ENCODE measurements at places on chromosomes 11 and 22.
A peak's percentile ranks its signal among the peaks of the same experiment; 100 is the strongest.

- DNase-seq = no peak
Measured at GRCh38 chr22:30226192-30226832, 20.2 kb downstream of the LIF start.

DNA sequence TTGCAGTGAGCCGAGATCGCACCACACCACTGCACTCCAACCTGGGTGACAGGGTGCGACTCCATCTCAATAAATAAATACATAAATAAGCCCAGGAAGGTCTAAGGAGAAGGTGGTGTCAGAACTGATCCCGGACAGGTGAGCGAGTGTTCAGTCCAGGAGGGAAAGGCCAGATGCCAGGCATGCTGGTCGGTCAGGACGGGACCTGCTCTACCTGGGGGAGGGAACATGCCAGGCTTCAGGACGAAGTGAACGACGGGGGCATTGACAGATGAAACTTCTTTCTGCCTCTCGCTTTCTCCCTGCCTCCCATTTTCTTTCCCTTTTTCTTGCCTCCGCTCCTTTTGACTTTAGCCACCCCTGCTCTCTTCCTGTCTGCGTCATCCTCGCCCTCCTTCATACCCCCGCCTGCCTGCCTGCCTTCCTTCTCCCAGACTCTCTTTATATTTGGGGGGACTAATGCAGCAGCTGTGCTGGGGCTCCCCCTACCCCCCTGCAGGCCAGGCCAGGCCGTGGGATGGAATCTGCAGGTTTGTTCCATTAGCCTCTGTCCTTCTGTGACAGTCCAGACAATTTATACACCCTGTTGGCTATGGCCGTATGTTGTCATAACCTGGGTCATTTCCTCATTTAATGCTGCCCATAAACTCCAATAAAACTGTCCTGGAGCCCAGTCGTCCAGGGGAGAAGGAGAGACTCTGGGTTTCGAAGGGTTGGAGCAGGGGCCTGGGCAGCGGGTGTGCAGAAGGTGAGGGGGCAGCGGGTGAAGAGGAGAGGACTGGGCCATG lies 209.2 kb upstream of the TBCEL start:
- no peak for DNase-seq

DNA sequence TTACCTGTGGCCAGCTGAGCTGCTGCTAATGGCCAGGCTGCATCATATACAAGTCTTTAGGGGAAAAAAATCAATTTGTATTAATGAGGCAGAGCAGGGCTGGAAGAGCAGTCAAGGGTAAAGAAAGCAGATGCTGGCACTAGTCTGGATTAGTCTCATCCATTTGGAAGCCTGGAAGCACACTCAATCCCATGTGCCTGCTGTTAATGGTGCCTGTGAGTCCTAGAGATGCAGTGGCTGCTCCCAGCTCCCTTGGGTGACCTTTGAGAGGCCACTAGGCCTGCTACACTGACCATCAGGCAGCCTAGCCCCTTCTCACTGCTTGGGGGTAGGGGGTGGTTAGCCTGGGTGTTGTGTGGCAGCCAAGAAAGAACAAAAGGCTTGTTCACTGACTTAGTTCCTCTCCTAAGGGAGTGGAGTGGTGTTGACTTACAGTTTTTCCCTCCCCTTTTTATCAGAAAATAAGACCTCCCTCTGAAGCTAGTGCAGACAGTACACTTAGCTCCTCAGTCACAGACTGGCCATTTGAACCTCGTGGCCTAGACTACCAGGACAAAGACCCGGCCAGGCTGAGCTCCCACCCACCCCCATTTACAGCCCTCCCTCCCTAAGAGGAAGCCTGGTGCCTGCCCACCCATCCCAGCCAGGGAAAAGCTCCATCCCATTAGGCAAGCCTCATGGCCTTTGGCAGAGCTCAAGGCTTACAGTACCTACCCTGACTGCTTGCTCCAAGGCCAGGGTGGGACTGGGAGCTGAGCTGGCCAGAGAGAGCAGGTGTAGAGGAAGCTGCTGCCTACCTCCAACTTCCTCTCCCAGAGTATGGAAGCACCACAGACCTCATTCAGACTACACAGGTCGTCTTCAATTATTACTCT lies 7.8 kb downstream of the PIK3IP1 start:
- no peak for DNase-seq

- DNase-seq = no peak
Measured at GRCh38 chr22:41482319-41482935, 13.5 kb downstream of the ACO2 start.

GRCh38 chr11:121877152-121877551 lies 238.9 kb downstream of the BLID start:
- no peak for DNase-seq

- DNase-seq = no peak
Measured at GRCh38 chr11:22666688-22667439, 453 bp downstream of the GAS2 start.

- DNase-seq = no peak
Measured at GRCh38 chr11:15484398-15484797, 369.7 kb downstream of the INSC start.

DNA sequence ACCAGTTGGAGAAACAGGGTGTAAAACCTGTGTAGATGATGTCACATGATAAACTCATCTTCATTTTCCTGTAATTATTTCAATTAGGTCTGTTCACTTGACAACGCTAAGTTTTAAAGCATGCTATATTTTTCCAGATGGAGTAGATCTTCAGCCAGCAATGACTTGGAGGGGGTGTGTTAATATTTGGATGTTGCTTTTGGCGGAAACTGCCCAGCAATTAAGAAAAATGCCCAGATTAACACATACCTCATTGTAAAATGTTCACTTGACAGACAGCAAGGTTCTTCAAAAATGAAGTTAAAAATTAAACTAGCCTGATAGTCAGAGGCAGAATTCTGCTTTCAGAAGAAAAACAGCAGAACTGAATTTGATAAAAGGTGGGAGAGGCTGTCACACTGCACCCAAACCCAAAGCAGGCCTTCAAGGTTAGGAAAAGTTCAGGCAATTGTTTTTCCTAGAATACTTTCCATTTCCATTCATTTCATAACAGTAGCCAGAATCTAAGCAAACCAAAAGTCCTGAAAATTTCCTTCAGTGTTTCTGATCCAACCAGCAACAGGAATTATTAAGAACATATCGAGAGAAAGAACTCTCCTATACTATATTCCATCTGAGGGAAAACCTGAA lies 33.0 kb downstream of the VSIG10L2 start:
- DNase-seq = no peak

DNA sequence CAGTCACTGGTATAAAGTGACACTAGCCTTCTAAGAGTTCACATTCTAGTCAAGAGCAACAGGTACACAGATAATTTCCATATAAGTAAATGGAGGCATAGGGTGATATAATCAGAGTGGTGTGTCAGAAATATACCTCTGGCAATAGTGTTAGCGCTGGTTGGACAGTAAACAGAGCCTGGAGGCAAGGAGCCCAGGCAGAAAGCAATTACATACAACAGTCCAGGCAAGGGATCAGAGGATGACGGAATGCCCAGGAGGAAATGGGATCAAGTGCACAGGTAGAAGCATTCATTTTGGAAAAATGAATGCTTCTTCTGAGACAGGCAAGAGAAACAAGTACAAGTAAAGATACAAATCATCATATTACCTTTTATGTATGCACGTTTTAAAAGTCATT lies 36.2 kb upstream of the MMP13 start:
- no peak for DNase-seq

DNA sequence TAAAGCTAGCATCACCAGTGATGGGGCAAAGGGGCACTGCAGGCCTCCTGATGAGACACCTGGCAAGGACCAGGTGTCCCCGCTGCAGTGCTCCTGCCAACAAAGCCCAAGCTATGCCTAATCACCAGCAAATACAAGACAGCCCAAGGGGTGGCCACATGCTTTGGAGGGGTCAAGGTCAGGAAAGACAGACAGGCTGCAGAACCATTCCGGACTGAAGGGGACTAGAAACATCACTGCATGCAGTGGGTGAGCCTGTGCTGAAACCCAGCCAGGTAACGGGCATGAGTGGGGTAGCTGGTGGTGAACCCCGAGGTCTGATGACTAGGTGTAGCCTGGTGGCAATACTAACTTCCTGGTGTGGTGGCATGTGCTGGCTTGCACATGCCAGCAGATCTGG lies 111.1 kb downstream of the MED15 start:
- no peak for DNase-seq

- no peak for DNase-seq
Measured at GRCh38 chr11:78110351-78110750, 29.1 kb downstream of the ALG8 start.

DNA sequence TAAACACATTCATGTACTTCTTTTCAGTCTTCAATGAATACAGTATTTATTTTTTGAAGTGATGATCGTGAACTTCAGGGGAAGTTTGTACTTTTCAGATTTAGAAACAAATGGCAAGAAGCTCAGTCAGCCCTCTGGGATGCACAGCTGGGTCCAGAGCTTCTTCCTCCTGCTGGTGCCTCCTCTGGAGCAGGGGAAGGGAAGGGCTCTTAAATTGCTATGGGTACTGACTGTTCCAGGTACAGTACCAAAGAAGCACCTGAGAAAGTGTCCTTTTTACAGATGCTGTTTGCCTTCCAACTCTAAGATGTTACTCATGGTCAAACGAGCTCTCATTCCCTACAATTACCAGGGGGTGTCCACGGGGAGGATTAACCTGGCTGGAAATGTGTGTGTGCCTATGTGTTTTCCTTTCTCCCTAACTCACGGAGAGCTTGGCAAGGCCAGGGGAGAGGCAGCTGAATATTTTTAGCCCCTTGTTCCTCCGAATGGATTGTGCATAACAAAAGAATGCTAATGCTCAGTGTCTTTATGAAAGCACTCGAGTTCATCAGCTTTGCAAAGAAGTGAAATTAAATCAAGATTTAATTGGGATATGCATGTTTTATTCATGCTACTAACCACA lies 313.7 kb upstream of the CADM1 start:
- DNase-seq = no peak

DNA sequence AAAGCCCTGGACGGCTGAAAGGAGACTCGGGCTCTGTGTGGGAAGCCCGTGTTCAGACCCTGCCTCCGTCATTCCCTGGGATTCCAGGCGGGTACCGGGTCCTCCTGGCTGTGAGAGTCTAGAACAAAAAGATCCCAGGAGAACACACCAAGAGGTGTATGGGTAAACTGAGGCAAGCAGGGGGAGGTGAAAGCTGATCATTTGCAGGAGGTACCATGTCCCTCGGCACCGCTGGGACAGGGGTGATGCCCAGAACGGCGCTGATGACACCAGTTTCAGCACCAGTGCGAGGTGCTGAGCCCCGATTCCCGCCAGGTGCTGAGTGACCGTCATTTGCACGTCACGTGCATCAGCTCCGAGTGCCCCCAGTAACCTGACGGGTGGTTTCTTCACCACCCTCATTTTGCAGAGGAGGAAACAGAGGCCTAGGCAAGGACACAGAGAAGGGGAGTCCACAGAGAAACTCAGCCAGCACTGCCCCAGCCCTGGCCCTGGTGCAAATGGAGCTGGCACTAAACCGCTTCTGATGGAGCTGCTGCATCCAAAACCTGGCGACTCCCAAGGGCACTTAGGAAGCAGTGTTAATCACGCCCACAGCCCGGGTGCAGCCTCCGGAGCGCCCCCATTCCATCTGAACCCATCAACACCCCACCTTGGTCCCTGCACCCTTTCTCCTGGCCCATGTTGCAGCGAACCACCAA lies 16.8 kb downstream of the MACROD1 start:
- DNase-seq = no peak

GRCh38 chr11:111601979-111602864 lies at the start of gene SIK2:
SIK2 (plus strand) TSS chr11:111602449; CDS start chr11:111602564, 115 bp downstream.
- peak; percentile 86 for DNase-seq

- no peak for DNase-seq
Measured at GRCh38 chr11:81792416-81792815, 941.2 kb downstream of the FAM181B start.

- no peak for DNase-seq
Measured at GRCh38 chr11:86014221-86014620, 54.7 kb downstream of the PICALM start.

GRCh38 chr11:69167130-69167915 lies 11.6 kb downstream of the SMIM38 start:
- no peak for DNase-seq

DNA sequence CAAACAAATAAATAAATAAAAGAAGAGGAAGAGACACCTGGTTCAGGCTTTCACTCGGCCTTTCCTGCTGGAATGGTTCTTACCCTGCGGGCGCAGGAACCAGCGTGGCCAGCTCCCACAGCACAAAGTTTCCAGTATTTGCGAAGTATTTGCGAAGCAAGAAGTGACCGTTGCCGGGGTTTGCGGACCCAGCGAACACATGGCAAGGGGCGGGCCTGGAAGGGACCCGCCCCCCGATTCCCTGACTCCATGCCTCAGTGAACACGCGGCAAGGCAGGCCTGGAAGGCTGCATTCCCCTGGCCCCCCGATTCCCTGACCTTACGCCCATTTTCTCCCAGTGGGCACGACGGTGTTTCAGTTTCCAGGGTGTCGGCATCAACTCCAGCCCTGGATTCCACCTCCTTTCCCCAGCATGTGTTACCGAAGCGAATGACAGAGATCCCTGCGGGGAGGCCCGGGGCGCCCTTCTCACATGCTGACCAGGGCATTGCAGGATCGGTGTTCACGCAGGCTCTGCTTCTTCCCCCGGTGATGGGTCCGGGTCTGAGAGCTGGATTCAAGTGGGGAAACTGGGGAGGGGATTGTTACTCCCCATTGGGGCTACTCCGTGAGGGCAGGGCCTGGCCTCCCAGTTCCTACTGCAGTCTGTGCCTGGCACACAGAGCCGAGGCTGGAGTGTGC lies 102.8 kb downstream of the MPPED1 start:
- DNase-seq = no peak

DNA sequence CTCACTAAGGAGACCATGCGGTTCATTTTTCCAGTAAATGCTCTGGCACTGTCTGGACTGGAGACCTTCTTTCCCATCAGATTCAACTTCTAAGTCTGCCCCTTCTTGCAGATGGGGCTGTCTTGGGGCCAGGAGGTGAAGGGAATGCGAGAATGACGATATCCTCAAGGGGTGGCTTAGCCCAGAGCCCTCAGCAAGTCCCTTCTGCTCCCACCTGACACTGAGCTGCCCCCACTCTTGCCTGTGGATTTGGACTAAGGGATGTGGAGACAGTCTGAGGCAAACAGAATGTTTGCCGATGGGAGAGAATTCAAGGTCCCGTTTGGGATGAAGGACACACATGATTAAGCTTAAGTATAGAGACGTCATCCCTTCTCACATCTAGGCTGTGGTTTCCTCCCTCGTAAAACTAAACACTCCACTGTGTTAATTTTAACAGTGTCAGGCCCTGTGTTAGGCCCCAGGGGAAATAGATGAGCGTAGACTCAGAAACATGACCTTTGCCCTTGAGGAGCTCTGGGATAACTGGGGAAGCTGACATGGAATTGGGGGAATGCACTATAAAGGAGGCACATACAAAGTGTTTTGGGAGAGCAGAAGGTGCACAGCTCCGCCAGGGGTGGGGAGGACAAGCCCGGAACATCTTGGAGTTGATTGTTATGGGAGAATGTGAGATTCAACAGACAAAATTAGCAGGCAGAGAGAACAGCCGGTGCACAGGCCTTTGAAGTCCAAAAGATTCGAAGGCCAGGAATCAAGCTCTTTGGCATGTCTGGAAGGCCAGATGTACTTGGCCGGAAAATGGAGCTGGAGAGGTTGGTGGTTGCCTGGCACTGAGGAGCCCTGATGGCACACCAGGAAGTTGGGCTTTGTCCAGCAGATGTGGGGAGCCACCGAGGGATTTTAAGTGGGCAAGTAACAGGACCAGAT lies 71.6 kb downstream of the ST3GAL4 start:
- DNase-seq = no peak

GRCh38 chr11:129972611-129973010 lies 30.0 kb downstream of the PRDM10 start:
- no peak for DNase-seq
